NCI-H1092 treated with DMSO at 0.1 percent for 48 hours (cell line): ENCODE measurements at places on chromosomes 16 and 17.

GRCh38 chr16:57600048-57600835, 28.2 kb upstream of the ADGRG1 start:
- DNase-seq = peak; percentile 16

DNA sequence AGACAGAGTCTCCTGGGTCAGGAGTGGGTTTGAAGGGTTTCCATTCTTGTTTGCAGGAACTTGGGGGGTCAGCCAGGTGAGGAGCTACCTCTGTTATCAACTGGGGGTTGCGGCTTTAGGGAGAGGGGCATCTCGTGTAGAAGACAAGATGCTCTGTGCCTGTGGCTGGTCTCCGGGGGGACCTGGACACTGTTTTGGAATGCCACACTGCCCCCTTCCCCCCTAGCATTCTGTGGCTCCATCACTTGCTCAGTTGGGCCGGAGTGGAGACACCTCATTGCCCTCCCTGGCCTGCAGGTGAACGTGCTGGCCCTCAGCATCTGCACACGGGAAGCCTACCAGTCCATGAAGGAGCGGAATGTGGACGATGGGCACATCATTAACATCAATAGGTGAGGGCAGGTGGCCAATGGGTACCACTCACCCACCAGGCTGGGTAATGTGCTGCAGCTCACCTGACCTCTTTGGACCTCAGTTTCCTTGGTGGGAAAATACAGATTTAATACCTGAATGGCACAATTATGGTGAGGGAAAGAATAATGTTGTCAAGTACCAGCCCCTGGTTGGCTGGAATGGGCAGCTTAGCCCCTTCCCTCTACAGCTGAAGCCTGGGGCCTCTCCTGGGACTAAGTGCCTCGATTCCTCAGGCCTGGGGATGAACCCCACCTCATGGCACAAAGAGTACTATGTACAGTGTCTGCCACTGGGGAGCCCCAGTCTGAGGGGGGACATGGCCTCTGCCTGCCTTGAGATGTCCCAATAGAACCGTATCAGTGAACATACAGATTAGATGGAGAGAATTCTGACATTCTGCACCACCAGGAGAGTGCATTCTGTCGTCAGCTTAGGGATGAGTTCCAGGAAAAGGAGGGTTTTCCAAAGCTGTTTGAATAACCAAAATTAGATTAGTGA, 3.3 kb upstream of the MRM1 start:
- no peak for DNase-seq

- DNase-seq = no peak
Observed at GRCh38 chr16:34803683-34804416, 1344.4 kb downstream of the TP53TG3F start.

DNA sequence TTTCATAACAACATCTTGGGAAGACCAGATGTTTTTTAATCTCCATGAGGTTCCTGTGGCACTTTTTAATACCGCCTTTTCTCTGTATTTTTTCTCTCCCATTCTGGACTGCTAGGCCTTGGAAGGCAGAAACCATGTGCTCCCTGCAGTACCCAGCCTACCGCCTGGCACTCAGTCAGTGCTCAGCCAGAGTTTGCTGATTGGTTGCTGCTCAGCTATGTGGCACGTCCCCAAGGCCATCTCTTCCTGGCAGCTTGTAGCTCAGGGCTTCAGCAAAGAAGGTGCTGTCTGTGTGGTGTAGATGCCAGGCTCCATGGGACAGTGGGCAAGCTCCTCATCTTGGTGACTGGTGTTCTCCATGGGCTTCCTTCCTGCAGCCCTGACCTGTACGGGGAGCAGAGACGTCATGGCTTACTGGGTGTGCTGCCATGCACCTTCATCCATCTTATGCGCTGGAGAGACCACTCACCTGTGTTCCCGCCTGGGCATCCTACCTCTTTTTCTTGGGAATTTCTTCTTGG, 86.7 kb downstream of the CLEC16A start:
- DNase-seq = no peak

DNA sequence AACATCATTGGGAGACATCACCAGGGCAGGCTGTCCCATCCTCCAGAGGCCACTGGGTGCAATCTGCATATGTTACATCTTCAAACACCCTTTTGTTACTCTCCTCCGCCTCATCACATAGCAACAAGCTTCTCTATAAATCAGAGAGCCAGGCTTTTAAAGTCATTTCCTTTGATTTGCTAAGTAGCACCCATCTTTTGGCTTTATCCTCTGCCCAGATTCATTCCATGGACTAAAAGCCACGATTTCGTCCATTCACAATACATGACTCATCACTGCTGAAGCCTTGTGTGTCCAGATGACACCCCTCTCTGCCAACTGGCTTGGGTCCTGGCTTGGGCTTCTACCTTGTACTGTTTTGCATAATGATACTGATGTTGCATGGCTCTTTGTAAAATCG, 2.0 kb upstream of the KRT38 start:
- DNase-seq = no peak

DNA sequence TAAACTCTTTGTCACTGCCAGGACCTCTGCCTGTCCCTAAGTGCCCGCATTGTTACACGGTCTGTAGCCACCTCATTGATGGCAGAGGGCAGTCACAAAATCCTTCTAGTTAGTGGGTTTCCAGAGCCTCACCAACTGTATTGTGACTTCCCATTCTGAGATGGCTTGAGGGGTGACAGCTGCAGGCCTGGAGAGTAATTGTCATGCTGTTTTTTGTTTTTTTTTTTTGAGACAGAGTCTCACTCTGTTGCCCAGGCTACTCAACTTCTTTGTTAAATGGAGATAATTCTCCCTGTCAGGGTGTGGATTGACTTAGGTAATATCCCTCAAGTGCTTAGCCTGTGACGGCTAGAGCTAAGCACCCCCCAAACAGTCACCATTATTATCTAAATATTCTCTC, 77.9 kb downstream of the SDR42E1 start:
- no peak for DNase-seq

- DNase-seq = no peak
Observed at GRCh38 chr17:81713556-81714411, 1.7 kb downstream of the SLC25A10 start.

DNA sequence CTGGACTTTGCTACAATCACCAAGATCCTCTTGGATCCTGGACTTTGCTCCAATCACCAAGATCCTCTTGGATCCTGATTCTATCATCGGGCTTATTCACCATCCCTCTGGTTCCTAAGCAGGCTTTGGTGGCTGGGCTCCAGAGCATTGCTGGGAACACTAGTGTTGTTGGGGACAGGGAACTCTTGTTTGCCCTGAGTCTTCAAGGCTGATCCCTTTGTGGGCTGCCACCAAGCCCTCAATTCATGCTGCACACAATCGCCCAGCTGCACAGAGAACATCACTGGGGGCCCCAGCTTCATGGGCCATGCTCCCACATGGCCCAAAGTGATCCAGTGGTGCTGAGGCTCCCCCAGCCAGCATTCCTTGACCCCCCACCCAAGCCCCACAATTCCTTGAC, 88.3 kb downstream of the TMEM132E start:
- DNase-seq = no peak

DNA sequence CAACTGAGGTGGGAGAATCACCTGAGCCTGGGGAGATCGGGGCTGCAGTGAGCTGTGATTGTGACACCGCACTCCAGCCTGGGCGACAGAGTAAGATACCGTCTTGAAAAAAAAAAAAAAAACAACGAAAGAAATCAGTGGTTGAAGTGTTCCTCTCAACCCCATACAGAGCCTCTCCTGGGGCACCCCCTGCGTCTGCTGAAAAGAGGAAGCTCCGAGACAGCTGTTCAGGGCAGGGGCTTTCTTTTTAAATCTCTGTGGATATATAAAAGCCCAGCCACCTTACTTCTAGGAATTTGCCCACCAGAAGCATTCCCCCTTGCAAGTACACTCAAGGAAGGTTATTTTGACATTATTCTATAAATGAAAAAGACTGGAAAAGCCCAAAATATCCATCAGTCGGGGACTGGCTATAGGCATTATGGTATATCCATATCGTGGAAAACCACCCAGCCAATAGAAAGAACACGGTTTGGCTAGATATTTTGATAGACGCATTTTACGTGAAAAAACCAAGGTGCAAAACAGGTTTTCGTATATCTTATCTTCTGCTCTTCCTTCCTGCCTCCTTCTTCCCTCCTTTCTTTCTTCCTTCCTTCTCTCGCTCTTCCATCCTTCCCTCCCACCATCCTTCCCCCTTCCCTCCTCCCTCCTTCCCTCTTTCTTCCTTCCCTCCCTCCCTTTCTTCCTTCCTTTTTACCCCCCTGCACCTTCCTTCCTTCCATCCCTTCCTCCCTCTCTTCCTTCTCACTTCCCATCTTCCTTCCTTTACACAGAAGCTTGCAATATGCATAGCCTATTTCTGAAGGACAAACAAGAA, 9.2 kb upstream of the CCL22 start:
- DNase-seq = no peak

DNA sequence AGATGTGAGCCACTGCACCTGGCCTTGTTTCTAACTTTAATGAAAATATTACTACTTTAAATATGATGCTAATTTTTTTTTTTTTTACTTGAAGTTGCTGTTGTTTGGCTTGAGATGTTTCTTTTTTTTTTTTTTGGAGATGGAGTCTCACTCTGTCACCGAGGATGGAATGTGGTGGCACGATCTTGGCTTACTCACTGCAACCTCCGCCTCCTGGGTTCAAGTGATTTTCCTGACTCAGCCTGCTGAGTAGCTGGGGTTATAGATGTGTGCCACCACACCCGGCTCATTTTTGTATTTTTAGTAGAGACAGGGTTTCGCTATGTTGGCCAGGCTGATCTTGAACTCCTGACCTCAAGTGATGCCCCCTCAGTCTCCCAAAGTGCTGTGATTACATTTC, 23.6 kb downstream of the IGSF6 start:
- no peak for DNase-seq

DNA sequence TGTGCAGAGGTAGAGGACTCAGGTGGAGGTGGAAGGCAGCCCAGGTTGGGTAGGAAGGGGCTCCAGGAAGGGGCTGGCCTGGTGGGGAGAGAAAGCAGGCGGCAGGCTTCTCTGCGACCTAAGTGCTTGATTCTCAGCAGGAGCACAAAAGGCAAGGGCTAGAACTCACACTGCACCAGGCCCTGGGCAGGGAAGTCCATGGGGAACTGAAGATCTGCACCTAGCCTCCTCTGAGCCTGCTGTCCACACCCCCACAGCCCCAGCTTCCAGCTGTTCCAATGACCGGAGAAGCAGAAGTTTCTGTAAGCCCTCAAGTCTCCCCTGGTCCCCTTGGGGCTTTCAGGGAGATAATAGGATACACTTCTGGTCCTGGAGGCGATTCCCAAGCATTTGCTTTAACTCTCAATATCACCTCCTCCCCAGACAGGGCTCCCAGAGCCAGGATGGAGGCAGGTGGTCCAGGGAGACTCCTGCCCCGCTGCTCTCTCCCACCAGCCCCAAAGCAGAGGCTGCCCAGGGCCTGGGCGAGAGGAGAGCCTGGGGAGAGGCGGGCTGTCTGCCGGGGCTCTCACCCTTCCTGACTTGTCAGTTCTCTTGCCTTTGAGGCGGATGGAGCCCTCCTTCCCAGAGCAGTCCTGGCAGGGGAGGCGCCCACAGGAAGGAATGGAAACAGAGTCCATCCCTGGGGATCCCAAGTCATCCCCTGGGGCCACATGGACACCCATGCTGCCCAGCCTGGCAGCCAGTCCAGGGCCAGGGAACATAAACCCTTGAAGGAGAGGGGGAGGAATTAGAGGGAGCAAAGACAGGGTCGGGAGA, 126.0 kb downstream of the RBFOX3 start:
- no peak for DNase-seq

- no peak for DNase-seq
Observed at GRCh38 chr17:9971991-9972390, 66.9 kb upstream of the RCVRN start.

DNA sequence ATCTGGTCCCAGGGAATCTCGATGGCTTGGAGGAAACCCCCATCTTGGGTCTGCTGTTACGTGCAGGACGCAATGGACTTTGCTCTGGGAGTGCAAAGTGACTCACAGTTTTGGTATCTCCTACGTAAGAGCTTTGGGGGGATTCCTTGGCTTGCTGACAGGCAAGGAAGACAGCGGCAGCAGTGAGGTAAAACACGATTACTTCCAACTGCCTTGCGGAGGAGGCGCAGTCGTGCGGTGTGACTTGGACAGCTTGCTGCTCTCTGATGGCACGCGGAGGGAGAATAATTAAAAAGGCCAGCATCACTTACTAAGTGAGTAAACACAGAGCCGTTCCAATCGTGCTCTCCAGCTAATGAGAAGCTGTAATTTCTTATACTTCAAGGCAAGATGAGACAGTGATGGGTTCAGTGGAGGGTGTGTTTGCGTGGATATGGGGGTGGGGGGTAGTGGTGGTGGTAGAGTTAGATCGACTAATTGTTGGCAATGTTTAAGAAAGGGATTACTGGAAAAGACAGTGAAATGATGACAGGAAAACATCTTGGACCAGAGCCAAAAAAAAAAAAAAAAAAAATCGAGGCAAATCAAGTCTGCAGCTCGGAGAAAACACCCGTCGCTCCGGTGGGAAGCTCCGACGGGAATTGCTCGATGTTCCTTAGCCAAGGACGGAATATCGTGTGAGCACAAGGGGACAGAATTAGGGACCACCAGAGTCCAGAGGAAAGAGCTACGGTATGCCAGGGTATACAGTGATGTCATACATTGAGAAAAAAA, 184.8 kb upstream of the ZFHX3 start:
- no peak for DNase-seq

GRCh38 chr17:40550608-40551007, 14.7 kb downstream of the CCR7 start:
- DNase-seq = no peak

DNA sequence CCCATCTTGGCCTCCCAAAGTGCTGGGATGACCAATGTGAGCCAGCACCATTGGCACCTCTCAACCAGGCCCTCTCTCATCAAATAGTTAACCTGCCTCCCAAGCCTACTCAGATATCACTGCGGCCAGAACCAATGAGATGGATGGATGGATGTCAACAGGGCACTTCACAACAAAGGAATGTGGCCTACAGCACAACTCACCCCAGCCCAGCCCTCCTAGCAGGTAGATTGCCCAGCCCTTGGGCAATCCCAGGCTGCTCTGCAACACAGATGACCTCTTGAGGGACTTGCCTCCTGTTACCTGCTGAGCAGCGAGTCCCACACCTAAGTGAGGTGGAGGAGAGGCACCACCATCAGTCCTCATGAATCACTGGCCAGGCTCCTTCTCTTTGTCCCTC, 22.6 kb upstream of the KIFC3 start:
- no peak for DNase-seq

DNA sequence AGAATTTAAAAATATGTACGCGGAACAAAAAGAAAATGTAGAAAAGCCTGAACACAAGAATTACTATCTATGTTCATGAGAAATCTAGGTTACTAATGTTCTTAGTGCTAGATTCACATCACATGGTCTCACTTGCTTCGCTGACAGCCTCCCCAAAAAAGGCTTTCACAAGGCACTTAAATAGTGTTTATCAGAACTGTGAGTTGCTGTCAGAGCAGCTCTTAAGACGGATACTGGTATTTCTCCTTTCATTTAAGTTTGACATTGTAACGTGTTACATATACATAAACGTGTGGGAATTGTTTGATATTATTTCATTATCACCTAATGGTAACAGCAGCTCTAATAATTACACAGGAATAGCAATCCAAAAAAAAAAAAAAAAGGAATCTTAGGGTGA, 150.9 kb downstream of the CDH8 start:
- no peak for DNase-seq

- no peak for DNase-seq
Observed at GRCh38 chr16:88045820-88046303, 94.6 kb downstream of the BANP start.
